ENCODE measurements at places on chromosomes 7 and 10. TPM values are rescaled to one million over a fixed set of nuclear protein-coding genes. Genes with fewer than 3 reads are reported as not detected.

GRCh38 chr7:114973147-114973546 lies 51.3 kb downstream of the MDFIC start:
- DNase-seq: no peak

DNA sequence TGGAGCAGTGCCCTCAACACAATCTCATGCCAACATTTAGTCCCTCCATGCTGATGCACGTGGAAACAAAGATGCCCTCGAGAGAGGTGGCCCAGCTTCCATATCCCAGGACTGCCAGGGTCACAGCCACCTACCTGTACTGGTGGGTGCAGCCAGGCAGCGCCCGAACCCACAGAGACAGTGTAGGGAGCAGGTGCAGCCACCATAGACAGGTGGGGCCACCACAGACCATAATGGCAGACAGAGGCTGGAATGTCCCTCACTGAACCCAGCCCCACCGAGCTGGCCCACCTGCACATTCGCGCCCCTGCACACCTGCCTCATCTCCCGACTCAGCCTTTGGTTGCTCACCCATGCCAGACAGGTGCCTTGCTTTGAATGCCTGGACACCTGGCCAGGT lies 18.3 kb upstream of the CPXM2 start:
- no peak for DNase-seq

DNA sequence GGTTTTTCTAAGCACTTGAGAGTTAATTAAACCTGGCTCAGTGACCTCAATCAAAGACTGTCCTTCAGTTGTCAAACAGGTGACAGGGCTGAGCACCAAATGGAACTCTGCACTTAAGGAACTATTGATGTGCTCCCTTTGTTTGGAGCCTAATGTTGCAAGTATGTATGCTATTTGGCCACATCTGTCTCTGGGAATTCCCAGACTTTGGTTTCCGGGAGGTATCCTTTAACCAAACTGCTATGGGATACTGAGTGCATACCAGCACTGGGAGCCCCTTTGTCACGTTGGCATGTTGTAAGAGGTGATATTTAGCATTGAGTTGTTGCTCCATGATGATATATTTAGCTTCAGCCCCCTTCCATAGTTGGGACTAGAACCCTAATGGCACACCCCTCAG lies 25.2 kb downstream of the ASZ1 start:
- no peak for DNase-seq

DNA sequence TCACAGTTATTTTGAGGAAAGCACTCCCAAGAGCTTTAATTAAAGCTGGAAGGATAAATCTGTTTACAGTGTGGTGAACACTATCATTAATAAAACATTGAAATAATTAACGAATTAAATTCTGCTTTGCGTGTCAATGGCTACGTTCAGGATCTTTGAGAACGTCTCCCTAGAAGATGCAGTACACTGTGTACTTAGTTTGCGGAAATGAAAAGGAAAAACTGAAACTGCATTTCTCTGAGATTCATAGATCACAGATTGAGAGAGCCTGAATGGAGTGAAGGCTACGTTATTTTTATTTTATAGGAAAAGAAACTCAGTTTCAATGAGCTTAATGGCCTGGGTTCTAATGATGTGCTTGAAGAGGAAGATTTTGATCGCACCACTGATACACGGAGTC lies 85.3 kb downstream of the NRP1 start:
- no peak for DNase-seq

- no peak for DNase-seq
Measured at GRCh38 chr7:138865843-138866242, 67.8 kb upstream of the ATP6V0A4 start.

DNA sequence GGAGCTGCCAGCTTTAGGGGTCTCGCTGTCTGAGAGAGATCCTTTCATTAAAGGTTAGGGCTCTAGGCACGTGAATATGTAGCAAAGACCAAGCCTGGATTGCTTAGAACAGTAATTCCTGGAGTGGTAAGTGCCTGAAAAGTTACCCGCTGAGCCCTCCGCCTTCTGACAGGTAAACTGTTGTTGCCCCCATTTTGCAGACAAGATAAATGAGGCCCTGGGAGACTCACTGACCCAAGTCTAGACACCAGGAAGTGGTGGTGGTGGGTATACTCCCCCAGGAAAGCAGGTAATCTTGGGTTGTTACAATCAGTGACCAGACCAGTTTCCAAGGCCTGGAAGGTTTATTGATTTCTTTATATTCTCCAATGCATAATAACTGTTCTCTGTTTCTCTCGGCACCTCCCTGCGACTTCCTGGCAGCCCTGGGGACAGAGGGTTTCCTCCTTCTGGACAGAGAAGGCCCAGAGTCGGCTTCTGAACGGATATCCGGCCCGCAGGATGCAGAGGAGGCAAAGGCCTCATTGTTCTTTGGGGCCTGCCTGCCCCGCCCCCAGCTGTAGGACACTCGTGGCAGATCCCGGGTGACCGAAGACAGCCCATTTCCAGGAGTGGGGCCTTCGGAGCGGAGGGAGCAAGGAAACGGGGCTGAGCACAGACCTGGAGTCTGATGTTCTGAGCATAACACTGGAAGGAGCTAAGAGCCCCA lies 1.3 kb upstream of the GRK5 start:
- peak; percentile 42 for DNase-seq

The OPALIN gene
- not detected for total RNA-seq

The PNLIPRP3 gene
- not detected for total RNA-seq

The GPER1 gene
- total RNA-seq: 0.59 TPM

The INTS1 gene
- 108 TPM for total RNA-seq

The STAM gene
- total RNA-seq: 81.0 TPM

The TRIM73 gene
- total RNA-seq: 11.2 TPM

- no peak for DNase-seq
Measured at GRCh38 chr7:78213402-78213801, 414.8 kb downstream of the PHTF2 start.

- no peak for DNase-seq
Measured at GRCh38 chr7:35584990-35585389, 109.9 kb downstream of the HERPUD2 start.

DNA sequence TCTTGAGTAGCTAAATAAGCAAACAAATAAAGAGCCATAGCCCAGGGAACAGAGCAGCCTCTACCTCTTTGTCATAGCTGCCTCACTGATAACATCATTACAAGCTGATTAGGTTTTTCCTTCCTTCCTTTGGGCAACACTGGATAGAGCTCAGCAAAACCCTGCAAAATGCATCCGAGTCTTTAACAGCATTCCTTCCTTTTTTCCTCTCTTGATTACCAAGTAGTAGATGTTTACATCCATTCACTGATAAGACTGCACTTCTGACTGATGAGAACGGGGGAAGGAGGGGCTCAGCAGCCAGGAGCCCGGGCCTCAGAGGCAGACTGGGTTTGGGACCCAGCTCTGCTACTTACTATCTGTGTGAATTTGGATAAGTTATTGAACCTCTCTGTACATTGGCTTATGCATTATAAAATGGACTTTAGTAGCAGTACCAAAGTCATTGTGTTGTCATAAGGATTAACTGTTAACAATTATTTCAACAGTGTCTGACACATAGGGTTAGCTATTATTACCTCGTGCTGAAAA lies 214.2 kb downstream of the ANK3 start:
- no peak for DNase-seq

- DNase-seq: no peak
Measured at GRCh38 chr10:14372606-14373005, 41.9 kb upstream of the FRMD4A start.

The HABP2 gene
- not detected for total RNA-seq

GRCh38 chr10:64059884-64060283 lies 538.7 kb downstream of the REEP3 start:
- no peak for DNase-seq

The CUZD1 gene
- total RNA-seq: 2.4 TPM

DNA sequence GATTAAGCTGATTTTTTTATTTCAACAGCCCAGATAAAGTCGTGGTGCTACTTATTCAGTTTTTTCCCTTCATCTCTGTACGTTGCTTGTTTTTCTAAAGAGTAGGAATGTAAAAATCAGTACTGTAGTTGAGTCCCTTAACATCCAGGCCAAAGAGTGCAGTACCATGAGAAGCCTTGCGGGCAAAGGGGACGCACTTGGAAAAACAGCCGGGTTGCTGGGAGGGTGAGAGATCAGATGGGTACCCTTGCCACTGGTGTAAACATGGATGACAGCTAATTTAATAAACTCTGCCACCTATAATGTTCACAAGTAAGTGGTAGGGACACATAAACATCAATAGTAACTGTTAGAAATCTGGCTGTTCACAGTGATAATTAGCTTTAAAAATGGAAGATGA lies 175.9 kb downstream of the POU6F2 start:
- no peak for DNase-seq
